ENCODE measurements at places on chromosomes 16 and 17.

GRCh38 chr16:30353438-30354129 lies 1.5 kb downstream of the CD2BP2 start:
- H3K27me3 ChIP-seq, result no peaks in the 10 kb centered on the region
- H3K27ac ChIP-seq, result peak overlapping the region; percentile 98
- DNase-seq, result no peak
- H3K4me1 ChIP-seq, result peaks cover 84% of the 10 kb centered on the region
- no peaks in the 10 kb centered on the region for H3K36me3 ChIP-seq

DNA sequence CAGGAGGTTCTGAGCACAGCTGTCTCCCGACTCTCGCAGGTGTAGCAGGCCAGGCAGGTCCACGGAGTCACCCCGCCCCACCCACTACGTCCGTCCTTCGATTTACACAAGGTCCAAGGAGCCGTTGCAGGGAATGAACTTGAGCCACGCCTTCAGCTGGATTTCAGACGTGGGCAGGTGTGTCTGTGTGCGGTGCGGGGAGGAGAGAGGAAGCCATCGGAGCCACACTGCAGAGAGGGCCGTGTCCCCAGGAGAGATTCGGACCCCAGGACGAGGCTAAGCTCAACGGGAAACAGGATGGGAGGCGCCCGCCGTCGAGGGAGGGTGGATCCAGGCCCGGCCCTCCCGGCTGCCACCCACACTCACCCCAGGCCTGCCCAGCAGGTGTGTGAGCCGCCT lies 50.3 kb downstream of the RPH3AL start:
- peaks cover 4% of the 10 kb centered on the region for H3K27me3 ChIP-seq
- no peak overlapping the region for H3K27ac ChIP-seq
- no peaks in the 10 kb centered on the region for H3K4me1 ChIP-seq
- DNase-seq, result no peak
- H3K36me3 ChIP-seq, result no peaks in the 10 kb centered on the region

DNA sequence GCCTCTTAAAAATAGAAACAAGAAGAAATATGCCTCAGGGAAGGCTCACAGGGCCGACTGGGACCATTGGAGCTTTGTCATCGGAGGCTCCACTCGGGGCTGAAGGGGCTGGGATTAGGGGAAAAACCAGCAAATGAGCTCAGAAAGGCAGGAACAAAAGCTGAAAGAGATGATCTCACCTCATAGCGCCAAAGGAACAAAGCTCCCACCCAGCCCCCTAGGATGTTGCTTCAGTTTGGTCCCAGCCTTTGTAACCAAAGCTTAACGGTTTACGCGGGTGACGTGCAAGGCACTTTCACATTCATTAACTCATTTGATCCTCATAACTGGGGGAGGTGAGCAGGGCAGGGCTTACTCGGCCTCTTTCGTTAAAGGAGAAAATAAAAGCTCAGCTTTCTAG lies 168.5 kb upstream of the DYNLRB2 start:
- H3K4me1 ChIP-seq, result no peaks in the 10 kb centered on the region
- DNase-seq, result no peak
- no peak overlapping the region for H3K27ac ChIP-seq
- no peak overlapping the region for H3K4me3 ChIP-seq
- H3K36me3 ChIP-seq, result no peaks in the 10 kb centered on the region

DNA sequence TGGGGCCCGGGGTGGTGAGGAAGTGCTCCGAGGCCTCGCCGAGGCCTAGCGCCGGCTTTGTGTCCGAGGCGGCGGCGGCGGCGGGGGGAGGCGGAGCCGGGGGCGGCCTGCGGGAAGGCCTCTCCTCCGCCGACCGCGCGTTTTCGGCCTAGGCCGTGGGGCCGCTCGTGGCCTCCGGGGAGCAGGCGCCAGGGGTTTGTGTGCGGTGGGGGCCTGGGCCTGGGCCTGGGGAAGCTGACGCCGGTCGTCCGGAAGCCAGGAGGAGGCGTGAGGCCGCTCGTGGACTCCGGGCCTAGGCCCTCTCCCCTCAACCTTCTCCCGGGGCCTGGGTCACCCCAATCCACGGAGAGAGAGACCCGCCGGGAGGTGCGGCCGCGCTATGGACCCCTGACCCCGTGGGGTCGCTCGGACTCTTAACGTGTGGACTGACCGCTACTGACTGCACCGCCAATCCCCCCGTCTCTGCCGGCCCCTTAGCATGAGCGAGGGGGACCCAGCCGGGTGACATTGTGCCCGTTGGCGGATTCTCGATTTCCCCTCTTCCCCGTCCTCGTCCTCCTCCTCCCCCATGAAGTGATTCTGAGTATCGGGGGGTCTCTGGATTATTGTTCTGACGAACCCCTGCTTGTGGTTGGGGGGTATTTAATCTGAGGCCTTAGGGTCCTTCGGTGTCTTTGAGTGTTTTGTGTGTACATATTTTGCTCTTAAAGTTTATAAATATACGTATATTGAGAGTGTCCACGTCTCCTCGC lies 660 bp downstream of the RBBP6 start:
- peak overlapping the region; percentile 100 for H3K27ac ChIP-seq
- no peaks in the 10 kb centered on the region for H3K36me3 ChIP-seq
- H3K4me3 ChIP-seq, result peak overlapping the region; percentile 97
- peaks cover 54% of the 10 kb centered on the region for H3K4me1 ChIP-seq
- DNase-seq, result peak; percentile 7

GRCh38 chr17:77654296-77654695 lies 304.2 kb upstream of the TNRC6C start:
- peaks cover 48% of the 10 kb centered on the region for H3K27me3 ChIP-seq
- DNase-seq, result no peak
- H3K36me3 ChIP-seq, result peaks cover 12% of the 10 kb centered on the region

Measured in naive B cell (primary cell).